ENCODE measurements at places on chromosomes 6 and 20.

DNA sequence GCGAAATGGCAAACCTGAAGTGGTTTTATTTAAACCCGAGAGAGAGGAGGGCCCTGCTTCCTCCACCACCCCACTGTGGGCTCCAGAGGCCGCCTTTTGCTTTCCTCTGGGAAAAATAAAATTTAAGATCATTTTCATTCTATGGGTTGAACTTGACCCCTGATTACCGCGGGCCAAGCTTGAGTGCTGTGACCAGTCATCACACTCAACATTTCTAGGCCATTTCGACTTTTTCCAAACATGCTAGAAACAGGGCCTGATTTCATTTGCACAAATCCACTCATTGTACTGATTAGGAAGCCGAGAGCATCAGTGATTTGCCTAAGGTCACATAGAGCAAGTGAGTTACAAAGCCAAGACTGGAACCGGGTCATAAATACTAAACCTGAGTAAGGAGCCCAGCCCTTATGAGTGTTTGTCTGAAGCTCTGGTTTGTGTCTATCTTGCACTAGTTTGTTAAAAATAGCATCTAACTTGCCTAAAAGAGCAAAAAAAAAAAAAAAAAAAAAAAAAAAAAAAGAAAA, 179.7 kb downstream of the DLL1 start:
- no peak for DNase-seq

- no peak for DNase-seq
Observed at GRCh38 chr6:3871515-3871914, 22.3 kb downstream of the FAM50B start.

GRCh38 chr6:53483423-53484353, 61.2 kb downstream of the GCLC start:
- DNase-seq, result no peak

GRCh38 chr6:71190809-71191208, 97.8 kb upstream of the OGFRL1 start:
- no peak for DNase-seq

GRCh38 chr20:22925613-22925983, 109.5 kb upstream of the SSTR4 start:
- no peak for DNase-seq

- DNase-seq, result no peak
Observed at GRCh38 chr6:93183531-93183972, 235.8 kb downstream of the EPHA7 start.

- no peak for DNase-seq
Observed at GRCh38 chr6:5501837-5502236, 240.5 kb downstream of the FARS2 start.

Data from GM13976 (cell line).